Stimulated activated CD8-positive, alpha-beta memory T cell treated with anti-CD3 and anti-CD28 coated beads, Interleukin-4, amount 100 ng/mL, for 4 hours (primary cell): ENCODE measurements at places on chromosomes 11 and 22.

DNA sequence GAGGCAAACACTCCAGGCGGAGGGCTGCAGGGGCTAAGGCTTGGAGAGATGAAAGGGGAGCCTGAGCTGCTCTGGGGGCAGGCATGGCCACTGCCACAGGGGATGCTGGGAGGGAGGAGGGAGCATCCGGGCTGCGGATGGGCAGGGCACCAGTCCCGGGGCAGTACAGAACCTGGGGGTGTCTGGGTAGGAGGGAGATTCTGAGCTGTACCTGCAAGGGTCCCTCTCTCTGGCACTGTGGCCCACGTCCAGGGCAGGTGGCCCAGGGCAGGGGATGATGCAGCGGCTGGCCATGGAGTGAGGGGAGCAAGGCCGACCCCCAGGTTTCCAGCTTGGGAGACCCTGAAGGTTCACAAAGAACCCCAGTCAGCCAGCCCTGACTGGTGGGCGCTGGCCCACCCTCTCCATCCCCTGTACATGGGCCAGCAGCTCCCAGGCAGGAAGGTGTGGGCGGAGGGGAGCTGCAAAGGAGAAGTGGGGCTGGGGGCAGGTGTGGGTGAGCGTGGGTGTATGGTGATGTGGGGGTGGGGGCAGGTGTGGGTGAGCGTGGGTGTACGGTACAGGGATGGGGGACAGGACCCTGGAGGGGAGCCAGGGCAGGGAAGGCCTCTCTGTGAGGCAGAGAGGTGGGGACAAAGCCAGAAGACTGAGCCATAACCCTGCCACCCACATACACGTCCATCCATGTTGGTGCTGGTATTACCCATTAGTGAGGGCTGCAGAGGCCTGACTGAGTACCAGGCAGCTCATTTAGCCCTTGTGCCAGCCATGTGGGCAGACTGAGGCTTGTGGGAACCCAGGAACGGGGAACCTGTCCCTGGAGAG, 2.2 kb upstream of the TNFRSF13C start:
- no peak for DNase-seq

- DNase-seq, result no peak
Observed at GRCh38 chr11:20158597-20159257, 1.5 kb downstream of the DBX1 start.

DNA sequence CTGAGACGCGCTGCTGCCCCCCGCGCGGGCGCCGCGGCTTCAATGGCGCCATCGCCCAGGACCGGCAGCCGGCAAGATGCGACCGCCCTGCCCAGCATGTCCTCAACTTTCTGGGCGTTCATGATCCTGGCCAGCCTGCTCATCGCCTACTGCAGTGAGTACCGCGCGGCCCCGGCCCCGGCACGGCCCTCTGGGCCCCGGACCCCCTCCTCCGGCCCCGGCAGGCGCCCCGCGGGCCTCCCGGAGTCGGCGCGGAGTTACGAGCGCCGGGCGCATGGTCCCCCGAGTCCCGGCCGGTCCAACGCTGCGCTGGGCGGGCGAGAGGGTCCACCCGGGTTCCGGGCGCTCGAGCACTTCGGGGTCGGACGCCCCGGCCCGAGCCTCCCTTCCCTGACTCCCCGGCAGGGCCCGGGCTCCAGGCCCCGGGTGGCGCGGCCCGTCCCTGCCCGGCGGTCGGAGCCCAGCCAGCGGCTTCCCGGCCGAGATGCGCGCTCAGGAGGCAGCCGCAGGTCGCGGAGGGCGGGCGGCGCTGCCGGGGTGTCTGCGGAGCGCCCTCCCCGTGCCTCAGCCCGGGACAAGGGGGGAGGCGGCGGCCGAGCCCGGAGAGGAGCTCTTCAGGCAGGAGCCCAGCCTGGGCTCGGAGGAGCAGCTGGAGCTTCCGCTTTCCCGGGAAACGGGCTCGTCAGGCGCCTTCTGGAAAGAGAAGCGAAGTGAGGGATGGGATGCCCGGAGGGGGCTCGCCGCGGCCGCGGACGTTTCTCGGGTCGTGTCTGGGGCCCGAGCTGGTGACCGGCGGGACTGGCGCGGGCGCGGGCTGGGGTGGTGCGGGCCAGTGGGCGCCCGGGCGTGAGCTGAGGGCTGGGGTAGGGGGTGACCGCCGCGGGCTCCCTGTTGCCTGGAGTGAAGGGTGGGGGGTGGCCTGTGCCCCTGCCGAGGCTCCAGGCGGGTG, 1337.8 kb downstream of the BRD1 start:
- DNase-seq, result no peak

DNA sequence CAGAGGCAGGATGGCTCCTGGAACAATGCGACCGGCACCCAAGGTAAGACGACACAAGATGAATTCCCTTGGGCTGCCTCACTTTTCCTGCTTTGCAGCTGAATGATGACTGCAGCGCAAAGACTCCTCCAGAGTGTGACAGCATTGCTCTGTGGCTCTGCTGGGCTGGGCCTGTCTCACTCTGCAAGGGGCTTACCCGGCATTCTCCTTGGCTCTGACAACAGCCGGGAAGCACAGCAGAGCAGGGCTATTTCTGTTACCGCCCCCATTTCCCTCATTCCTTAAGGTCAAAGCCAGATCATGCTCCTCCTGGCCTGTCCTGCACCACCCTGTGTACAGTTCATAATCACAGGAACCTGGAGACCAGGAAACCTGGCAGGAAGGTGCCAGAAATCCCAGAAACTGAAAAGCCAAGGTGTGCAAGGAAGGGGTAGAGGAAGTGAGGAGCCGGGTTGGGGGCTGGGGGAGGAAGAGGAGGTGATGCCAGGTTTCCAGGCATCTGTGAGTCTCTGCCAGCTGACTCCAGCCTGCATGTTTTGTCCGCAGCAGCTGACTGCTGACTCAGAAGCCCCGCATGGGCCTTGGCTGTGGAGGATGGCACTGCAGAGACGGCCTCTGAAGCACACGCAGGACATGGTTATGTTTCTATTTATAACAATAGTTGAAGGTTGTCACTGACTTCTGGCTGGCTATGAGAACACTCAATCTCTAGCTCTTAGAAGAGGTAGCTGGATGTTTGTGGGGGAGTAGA, 113.6 kb downstream of the MICAL3 start:
- DNase-seq, result no peak

DNA sequence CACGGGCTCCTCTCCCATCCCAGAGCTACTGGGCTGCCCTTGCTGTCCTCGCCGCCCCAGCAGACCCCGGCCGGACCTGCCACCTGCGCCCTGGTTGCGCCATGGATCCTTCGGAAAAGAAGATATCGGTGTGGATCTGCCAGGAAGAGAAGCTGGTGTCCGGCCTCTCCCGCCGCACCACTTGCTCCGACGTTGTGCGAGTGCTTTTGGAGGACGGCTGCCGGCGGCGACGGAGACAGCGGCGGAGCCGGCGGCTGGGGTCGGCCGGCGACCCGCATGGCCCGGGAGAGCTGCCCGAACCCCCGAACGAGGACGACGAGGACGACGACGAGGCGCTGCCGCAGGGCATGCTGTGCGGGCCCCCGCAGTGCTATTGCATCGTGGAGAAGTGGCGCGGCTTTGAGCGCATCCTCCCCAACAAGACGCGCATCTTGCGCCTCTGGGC, 382 bp downstream of the RASSF10 start:
- no peak for DNase-seq

DNA sequence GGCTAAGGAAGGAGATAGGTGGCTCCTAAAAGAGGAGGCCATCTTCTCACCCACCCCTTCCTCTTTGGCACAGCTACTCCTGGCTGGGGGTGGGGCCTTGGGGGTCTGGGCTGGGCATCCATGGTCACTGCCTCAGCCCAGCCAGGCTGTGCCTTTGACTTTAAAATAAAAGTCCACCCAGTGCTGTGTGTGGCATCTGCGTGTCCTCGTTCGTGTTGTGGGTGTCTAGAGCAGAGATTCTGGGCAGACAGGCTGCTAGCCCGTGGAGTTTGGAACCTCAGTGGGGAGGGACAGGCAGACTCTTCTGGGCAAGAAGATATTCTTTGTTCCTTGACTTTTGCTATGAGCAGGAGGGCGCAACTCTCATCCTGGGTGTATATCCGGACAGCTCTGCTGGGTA, 13.1 kb downstream of the RPS6KA4 start:
- no peak for DNase-seq

GRCh38 chr11:98587884-98588283, 432.9 kb upstream of the CNTN5 start:
- DNase-seq, result no peak
